Vagina (tissue), 2 donors: ENCODE measurements at places on chromosomes 1 and 21.

DNA sequence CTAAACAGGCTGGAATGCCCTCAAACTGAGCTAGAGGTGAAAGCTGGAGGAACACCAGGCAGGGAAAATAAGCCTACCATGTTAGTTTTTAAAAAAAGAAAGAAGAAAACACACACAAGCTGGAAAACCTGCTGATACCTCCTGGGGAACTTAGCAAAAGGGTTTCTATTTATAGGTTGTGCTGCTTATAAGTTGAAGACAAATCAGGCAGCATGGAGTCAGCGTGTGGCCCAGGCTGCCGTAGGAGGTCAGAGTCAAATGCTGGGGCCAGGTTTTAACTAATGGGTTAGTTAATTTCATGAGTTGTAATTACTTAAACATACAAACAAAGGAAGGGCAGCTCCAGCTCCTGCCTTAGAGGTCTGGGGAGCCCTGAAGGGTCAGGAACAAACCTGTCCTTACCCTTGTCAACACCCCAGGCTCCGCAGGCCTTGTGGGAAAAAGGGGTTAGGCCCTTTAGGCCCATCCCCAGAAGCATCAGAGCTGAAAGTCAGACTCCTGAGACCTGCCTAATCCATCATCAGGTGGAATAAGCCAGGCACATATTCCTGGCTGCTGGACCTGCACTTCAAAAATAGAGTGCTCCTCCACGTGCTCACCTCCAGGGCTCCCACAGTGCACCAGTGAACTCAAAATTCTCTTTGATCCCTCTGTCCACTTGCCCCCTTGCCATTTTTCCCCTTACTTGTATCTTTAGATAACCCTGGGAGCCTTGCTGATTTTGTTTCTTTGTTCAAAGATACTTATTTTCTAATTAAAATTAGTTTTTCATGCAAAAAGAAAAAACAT is 59.7 kb downstream of the BRINP2 start:
- no peak for DNase-seq

DNA sequence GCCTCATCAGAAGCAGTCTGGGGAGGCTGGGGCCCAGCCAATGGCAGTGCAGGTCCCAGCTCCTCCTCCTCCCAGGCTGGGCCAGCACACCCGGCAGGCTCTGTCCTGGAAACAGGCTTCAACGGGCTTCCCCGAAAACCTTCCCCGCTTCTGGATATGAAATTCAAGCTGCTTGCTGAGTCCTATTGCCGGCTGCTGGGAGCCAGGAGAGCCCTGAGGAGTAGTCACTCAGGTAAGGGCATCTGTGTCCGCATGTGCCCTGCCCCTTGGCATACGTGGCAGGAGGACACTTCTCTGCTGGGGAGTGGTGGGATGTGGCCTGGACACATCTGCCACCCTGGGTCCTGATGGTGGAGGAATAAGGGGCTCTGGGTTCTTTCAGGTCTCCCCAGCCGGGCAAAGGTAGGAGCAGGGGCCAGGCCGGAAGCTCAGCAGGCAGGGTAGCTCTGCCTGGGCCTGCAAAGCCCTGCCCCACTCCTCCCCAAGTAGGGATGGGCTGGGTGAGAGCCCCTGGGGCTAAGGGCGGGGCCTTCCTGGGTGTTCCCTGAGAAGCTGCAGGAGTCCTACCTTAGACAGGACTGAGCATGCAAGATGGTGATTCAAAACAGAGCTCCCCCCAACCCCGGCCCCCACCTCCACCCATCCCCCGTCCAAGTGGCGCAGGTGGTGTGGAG is at the start of gene GJB5:
Gene GJB5 (plus strand): TSS at position 84 of the 674 bp plus-strand sequence. CDS start 2,284 bp downstream, outside the sequence.
- no peak for DNase-seq

DNA sequence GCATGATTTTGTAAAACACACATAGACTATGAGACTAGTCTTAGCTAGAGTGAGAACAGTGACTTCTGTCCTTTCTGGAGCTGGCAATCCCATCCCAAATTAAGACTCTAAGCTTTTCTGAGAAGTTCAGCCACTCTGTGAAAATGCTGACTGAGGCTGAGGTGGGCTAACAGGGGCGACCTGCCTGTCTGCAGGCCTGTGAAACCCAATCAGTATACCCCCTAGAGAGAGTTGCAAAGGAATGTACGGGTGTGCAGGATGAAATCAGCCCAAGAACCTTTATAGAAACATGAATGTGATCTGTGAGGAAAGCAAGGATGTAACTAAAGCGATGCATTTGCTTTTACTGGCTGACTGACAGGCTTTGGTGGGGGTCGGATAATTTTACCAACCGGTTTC is 16.0 kb upstream of the TBX15 start:
- peak; percentile 58 for DNase-seq

DNA sequence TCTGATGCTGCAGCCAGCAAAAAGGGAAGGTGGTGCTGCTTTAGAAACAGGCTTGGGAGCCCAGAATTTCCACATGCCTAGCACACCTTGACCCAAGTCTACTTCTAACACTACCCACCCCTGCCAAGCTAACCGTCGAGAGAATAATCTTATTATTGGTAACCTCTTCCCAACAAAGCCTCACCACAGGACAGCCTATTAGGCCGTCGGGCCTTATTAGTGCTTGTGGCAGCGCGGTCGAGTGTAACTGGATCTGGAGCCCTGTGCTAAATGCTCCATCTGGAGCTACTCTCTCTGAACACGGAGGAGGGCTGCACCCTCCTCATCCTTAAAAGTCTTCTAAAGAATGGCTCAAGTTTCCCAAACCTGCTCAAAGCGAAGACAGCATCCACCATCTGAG is 165.5 kb upstream of the NFIA start:
- DNase-seq: no peak

GRCh38 chr1:23167353-23168078 is 1.1 kb downstream of the LUZP1 start:
- DNase-seq: no peak

DNA sequence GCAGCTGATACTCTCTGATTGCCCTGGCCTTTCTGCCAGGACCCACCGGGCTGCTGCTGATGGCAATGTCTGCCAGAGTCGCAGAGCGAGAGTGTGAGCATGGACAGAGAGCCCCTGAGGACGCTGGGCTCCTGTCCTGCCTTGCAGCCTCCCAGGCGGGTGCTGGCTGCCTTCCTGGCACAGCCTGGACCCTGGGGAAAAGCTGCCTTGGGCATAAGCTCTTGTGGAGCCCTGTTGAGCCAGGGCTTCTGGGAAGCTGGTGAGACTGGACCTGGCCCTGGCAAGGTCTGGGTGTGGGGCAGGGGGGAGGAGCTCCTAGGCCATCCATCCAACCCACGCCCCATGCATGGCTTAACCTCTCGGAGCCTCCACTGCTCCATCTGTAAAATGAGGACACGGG is 105.8 kb upstream of the WNT4 start:
- no peak for DNase-seq

DNA sequence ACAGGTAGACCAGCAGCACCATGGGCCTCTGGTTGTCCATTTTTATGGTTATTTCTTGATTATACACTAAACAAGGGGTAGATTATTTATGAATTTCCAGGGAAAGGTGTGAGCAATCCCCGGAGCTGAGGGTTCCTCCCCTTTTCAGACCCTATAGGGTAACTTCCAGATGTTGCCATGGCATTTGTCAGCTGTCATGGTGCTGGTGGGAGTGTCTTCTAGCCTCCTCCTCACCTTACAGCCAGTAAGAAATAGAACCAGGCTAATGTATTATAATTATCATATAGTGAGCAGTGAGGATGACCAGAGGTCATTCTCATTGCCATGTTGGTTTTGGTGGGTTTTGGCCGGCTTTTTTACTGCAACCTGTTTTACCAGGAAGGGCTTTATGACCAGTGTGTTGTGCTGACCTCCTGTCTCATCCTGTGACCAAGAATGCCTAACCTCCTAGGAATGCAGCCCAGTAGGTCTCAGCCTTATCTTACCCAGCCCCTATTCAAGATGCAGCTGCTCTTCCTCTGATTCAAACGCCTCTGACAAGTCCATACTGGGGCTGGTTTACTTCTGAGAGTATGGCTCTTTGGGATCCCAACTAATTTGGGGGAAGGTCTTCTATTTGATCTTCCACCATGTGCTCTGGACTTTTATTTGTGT is 13.5 kb upstream of the TINAGL1 start:
- DNase-seq: no peak

DNA sequence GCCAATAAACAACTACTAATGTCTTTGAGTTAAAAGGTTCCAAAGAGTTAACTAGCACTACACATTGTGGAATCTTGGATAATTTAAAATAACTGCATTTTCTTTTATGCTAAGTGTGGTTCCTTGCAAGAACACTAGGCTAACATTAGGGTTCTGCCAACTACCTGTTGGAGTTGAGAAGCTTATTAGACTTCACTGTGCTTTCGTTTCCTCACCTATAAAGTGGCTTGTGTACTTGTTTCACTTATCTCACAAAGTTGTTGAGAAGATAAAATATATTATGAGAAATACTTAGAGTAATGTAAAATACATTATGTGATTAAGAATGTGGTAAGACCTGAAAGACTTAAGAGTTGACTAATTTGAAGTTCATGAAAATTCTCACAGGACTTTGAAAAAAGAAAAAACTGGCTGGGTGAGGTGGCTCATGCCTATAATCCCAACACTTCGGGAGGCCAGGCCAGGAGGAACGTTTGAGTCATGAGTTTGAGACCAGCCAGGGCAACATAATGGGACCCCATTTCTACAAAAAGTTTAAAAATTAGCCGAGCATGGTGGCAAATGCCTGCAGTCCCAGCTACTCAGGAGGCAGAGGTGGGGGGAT is 5.6 kb upstream of the RRAGC start:
- no peak for DNase-seq

- peak; percentile 88 for DNase-seq
These were observed 3.7 kb downstream of the TRIM46 start for GRCh38 chr1:155177192-155177917.

- DNase-seq: no peak
These were observed 60.4 kb upstream of the NBPF3 start for GRCh38 chr1:21379571-21379970.

GRCh38 chr1:156552518-156552917 is 19.8 kb downstream of the IQGAP3 start:
- DNase-seq: no peak

DNA sequence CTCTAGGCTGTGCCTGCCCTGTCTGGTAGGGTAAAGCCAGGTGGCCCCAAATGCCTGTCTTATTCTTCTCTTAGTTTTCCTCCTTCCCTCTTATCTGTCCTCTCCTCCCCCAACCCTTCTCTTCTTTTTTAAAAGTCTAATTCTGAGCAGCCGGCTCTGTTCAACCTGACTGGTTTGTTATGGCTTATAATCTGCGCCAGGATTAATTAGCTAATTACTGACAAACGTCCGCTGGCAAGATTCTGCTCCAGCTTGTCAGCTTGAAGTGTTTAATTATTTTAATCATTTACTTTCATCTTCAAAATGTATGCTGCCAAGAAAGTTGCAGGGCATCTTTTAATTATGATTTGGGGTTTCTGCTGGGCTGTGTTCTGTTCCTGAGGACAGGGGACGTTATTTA is 27.2 kb upstream of the PSMB2 start:
- no peak for DNase-seq
